ENCODE measurements at places on chromosomes 5 and 9. TPM values are rescaled to one million over a fixed set of nuclear protein-coding genes. Genes with fewer than 3 reads are reported as not detected.

GRCh38 chr5:147234825-147235635 is at the start of gene STK32A:
TSS of gene STK32A (plus strand) at chr5:147235026. CDS start at chr5:147239635, 4,609 bp downstream.
- DNase-seq = no peak

The UQCRQ gene
- 104 TPM for total RNA-seq

The PLK2 gene
- total RNA-seq = 126 TPM

The PNPLA7 gene
- 14.0 TPM for total RNA-seq

DNA sequence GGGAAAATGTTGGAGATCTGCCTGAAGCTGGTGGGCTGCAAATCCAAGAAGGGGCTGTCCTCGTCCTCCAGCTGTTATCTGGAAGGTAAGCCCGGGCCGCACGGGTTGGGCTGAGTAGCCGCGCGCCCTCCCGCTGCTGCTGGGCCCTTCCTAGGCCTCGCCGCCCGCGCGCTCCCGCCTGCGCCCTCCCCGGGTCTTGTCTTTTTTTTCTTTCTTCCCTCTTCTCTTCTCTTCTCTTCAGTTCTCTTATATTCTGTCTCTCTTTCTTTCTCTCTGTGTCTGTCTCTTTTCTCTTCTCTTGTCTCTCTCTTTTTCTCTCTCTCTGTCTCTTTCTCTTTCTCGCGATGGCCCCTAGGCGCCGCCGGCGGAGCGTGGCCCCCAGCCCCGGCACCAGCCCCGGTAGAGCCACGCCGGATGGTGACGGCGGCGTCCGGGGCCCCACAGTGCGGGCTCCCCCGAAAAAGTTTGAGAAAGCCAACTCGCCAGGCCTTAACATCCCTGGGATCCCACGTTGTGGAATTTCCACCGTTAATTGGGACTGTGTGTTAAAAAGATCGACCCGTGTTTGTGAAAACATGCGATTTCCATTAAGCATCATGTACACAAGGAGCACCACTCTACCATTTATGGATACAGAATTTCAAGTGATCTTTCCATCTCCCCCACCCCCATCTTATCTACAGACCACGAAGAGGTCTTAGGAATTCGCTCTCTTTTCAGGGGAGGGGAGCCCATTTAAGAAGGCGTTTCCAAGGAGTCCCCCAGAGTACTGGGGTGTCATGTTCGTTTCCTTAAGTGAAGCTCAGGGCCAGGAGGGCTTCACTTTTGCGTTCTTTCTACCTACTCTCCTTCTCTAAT is 616 bp downstream of the ABL1 start:
- no peak for DNase-seq

DNA sequence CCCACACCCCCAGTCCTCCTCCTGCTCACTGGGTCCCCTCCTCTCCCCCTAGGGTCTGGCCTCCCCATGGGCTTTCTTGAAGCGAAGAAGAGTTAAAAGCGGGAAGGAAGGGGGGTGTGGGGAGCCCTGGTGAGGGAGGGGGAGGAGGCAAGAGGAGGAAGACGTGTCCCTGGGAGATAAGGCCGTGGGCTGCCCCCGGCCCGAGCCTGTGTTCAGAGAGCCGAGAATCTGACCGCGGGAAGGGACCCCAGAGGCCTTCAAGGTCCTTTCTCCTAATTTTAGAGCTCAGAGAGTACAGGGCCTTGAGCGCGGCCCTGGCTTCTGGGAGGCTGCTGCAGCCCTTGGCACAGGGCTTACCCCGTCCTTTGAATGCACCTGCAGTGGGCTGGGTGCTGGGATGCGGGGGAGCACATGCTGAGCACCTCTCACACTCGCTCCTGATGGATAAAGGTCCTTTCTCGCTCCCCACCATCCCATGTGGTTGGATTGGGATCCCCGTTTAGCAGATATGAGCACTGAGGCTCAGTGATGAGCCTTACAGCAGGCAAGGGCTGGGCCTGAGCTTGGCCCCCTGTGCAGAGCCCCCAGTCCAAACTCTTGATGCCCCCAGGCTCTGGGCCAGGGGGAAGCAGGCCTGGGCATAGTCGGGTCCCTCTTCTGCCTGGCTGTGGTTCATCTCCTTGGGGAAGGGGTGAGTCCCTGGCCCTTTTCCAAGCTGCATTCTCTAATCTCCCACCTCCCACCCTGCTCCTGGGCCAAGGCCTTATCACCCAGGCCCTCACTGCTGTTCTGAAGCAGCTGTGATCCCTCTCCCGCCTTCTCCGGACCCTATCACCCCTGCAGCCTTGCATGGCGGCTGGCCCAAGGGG is 5.9 kb downstream of the GFI1B start:
- DNase-seq = no peak

DNA sequence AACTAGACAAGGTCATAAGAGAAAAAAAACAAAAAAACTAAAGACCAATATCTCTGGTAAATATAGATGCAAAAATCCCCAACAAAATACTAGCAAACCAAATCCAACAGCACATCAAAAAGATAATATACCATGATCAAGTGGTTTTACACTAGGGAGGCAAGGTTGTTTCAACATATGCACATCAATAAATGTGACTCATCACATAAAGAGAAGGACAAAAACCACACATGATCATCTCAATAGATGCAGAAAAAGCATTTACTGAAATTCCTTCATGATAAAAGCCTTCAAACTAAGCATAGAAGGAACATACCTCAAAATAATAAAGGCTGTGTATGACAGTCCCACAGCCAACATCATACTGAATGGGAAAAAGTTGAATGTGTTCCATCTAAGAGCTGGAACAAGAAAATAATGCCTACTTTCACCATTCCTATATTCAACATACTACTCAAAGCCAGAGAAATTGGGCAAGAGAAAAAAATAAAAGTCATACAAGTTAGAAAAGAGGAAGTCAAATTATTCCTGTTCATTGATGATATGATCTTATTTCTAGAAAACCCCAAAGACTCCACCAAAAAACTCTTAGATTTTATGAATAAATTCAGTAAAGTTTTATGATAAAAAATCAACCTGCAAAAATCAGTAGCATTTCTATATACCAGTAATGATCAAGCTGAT is 72.2 kb upstream of the FAM169A start:
- no peak for DNase-seq
